ENCODE measurements at places on chromosomes 3 and 15. TPM values are rescaled to one million over a fixed set of nuclear protein-coding genes. Genes with fewer than 3 reads are reported as not detected.

The DPPA2 gene
- total RNA-seq = not detected

The SPATA12 gene
- total RNA-seq = not detected

The FNDC3B gene
- 78.6 TPM for total RNA-seq

The WDR93 gene
- 0.27 TPM for total RNA-seq

The RIOX2 gene
- total RNA-seq = 17.8 TPM
